Effector memory CD8-positive, alpha-beta T cell (primary cell): ENCODE measurements at places on chromosomes 16 and 17.

GRCh38 chr17:76000755-76001521 is at the start of gene CDK3:
Gene CDK3 (plus strand): TSS chr17:76000855. CDS start chr17:76001426, 571 bp downstream.
- DNase-seq = no peak

DNA sequence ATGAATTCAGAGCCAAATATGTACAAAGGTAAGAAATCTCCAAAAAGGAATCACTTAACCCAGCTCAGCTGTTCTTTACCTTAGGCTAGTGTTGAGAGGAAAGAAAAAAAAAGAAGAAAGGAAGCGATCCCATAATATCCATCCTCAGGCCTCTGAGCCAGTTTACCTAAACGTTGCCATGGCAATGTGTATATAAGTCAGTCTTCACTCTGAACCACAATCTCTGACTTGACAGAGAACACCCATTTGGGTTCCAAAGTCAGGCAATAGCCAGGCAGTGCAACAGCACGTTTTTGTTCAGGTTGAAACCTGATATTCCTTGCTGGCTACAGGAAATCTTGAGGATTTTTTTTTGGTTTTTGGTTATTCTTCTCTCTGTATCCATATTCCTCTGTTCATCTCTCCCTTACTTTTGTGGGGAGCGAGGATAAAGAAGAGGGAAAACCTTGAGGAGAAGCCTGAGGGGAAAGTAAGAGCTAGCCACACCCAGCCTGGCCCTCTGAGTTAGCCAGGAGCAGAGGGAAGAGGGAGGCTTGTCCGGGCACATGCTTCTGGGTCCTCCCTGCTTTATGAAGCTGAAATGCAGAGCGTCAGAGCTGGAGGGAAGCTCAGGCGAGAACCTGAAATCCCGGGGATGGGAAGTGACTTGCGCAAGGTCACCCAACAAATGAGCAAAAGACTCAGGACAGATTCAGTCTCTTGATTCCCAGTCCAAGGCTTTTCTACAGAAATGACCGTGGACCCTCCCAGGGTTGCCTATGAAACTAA is 152.7 kb downstream of the SOX9 start:
- DNase-seq = no peak

GRCh38 chr16:81784072-81784795 is 5.1 kb downstream of the PLCG2 start:
- DNase-seq = no peak

GRCh38 chr16:28313587-28313986 is 21.3 kb downstream of the SBK1 start:
- DNase-seq = no peak

GRCh38 chr16:78640886-78641285 is 541.4 kb downstream of the WWOX start:
- DNase-seq = no peak

DNA sequence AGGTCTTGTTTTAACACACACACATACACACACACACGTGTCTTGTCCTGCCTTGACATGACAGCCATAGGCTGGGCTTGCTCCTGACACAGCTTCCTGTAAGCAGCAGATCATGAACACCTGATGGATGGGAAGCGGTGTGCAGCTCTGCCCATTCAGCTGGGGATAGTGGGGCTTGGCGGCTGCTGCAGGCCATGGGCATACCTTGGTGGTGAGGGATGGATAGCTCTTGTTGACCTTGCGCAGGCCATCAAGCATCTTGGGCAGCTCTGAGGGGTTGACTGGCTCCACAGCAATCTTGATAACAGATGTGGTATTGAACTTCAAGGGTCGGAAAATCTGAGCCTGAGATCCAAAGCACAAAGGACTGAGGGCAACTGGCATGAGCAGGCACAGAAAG is 12.0 kb downstream of the HIGD1B start:
- no peak for DNase-seq

- peak; percentile 29 for DNase-seq
Observed at GRCh38 chr16:81817789-81818567, 38.9 kb downstream of the PLCG2 start.

- no peak for DNase-seq
Observed at GRCh38 chr17:73711184-73711583, 66.9 kb upstream of the SDK2 start.

GRCh38 chr17:36931697-36932382 is 5.4 kb upstream of the LHX1 start:
- DNase-seq = no peak

- no peak for DNase-seq
Observed at GRCh38 chr16:88742896-88743605, 36.7 kb downstream of the CTU2 start.

DNA sequence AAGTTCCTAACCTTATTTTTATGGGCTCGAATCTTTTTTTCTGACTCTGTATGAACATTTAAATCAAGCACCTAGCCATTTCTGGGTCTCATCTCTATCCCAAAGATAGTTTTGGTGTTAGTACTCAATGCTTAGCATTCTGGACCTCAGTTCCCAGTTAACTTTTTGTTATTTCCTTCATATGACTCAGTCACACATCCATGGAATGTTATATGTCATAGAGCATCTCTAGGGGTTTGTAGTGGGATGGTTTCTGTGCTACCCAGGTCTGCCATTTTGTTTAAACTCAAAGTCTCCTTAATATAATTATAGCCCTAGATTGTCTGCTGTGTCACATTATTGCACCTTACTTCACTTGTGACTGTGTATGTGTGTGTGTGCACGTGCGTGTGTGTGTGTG is 90.1 kb downstream of the EFCAB13 start:
- no peak for DNase-seq

- DNase-seq = no peak
Observed at GRCh38 chr16:85798283-85798776, 1.0 kb downstream of the EMC8 start.

- DNase-seq = no peak
Observed at GRCh38 chr17:42118545-42118944, 2.6 kb downstream of the KAT2A start.

DNA sequence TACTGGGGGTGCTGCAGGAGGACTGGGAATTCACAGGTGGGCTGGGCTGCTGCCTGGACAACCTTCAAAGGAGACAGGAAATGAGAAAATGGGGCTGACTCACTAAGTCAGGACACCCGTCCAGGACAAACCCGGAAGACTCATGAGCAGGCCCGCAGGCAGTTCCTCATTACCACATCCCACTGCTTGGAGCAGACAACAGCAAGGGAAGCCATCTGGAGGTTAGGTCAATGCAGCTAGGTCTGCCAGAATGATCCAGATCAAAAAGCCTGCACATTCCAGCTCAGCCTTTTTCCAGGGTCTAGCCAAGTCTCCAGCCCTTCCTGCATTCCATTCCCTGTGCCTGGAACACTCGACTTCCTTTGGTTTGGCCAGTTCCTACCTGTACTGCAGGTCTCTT is 536.5 kb upstream of the CDH11 start:
- no peak for DNase-seq
